SK-N-SH (cell line): ENCODE measurements at places on chromosomes 2 and 18.

GRCh38 chr2:235592836-235593235 is 99.0 kb downstream of the AGAP1 start:
- DNase-seq: no peak

GRCh38 chr2:113861740-113862139 is 28.1 kb upstream of the ACTR3 start:
- DNase-seq: no peak

DNA sequence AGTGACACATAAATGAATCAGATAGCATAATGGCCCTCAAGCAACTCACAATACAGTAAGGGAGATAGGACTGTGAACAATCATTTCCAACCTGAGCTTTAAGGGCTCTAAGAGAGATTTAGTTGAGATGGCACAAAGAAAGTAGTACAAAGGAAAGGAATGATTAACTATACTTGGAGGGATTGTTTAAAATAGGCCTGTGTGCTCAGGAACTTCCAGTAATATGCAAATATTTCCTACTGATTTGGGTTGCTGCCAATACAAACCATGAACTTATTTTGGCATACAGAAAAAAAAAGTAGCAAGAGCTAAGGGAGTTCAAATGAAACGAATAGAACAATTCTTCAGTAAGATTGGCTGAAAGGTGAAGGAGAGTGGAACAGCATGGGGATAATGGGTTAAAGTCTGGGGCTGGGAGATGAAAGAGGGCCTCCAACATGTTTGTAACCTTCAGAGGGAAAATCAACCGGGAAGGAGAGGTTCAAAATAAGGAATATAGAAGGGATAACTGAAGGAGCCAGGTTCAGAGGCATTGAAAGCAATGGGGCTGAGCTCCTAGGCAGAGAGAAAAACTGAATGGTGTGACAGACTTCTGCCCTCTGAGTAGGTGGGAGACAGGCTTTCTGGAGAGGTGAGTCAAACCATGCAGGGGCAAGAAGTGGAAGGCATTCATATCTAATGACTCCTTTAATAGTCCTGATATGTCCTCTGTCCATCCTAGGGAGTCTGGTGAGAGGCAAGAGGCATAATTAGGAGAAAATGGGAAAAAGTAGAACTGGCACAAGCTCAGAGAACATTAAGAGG is 83.5 kb downstream of the DNAH7 start:
- no peak for DNase-seq

DNA sequence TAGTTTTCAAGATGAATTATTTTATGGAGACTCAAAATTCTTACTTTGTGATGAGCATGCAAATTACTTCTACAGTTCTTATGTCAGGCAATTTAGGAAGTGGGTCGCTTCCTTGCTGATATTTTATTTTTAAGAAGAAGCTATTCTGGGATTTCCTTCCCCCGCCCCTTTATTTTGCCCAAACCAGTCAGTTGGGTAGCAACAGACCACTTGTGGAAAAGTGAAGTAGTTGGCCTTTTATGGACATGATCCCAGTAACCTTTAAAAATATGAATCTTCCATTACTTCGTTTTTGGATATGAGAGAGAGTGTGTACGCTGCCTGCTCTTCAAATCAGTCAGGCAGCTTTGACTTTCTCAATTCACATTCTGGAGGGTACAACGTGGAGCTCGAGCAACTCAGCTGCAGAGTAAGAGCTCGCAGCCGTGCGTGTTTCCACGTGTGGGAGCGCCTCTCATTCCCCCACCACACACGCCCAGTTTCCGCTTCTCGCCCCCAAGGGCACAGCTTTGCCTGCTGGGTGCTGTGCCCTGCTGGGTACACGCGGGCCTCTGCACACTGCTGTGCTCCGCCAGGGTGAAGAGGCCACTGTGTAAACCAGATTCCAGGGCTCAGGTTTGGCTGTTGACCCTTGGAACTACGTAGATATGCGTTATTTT is 92.6 kb downstream of the ITGB1BP1 start:
- DNase-seq: no peak

GRCh38 chr2:152155209-152155608 is 20.4 kb downstream of the STAM2 start:
- DNase-seq: no peak

DNA sequence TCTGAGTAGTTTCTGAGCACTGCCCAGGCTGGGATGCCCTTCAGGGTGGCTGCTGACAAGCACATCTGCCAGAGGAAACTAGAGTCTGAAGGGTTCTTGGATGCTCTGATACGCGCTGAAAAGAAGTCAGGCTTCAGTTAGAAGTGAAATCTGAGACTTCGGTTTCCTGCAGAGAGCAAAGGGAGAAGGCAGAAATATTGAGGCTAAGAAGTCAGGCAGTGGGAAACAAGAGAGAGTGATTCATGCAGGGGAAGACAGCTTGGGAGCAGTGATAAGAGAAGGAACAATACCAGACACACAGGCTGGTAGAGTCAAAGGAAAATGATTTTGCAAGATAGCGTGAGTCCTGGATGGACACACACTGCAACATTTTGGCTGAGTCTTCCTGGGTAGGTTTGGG is 51.0 kb upstream of the BOD1L2 start:
- DNase-seq: no peak

DNA sequence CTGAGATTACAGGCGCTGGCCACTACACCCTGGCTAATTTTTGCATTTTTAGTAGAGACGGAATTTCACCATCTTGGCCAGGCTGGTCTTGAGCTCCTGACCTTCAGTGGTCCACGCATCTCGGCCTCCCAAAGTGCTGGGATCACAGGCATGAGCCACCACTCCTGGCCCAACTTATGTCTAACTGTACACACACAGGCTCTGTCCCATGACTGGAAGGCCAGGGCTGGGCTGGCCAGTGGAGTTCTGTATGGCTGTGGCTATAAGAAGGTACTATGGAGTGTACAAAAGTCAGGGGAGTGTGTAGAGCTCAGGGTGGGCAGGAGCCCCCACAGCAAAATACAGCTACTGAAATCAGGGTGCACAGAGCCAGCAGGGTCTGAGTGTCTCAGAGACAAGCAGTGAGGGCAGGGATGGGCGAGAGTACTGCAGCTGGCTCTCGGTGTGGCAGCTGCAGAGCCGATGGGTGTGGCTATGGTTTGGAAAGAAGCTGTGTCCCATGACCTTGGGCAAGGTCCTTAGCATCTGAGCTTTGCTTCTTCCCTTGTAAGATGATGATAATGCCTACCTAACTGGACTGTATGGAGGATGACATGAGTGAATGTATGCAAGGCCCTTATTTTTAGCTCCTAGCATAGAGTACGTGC is 10.4 kb upstream of the MSGN1 start:
- DNase-seq: no peak

DNA sequence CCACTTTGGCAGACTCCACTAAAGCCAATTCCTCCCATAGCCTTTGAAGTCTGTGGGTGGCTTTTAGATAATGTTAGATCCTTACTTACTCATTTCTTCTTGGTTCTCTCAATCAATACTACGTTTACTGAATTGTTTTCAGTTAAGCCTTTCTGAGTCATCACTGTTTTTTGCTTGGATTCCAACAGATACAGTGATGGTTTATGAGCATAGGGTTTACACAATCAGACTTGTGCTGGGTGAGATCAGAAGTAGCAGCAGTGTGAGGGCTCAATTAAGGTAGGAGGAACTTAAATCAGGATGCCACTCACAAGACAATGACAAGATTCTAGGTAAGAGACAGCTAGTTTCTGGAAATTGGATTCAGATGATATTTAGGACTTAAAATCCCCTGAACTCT is 297.7 kb upstream of the DOK6 start:
- DNase-seq: no peak

DNA sequence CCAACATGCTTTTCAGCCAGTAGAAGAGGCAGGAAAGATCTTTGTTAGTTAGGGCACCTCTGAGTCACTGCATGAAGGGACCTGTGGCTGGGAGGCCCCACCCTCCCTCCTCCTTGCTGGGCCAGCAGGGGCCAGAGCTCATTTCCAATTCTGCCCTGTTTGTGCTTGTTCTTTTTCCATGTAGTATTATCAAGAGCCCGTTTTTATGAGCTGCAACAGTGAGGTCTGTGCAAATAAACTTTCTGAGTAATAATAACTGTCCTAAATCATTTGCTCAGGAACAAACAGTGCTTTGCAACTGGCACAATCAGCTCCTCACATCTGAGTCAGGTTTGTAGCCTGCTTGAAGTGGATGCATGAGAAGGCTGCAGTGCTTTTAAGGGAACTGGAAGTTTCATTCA is 128.0 kb downstream of the ARL4C start:
- no peak for DNase-seq
